ENCODE measurements at places on chromosomes 7 and 10.

DNA sequence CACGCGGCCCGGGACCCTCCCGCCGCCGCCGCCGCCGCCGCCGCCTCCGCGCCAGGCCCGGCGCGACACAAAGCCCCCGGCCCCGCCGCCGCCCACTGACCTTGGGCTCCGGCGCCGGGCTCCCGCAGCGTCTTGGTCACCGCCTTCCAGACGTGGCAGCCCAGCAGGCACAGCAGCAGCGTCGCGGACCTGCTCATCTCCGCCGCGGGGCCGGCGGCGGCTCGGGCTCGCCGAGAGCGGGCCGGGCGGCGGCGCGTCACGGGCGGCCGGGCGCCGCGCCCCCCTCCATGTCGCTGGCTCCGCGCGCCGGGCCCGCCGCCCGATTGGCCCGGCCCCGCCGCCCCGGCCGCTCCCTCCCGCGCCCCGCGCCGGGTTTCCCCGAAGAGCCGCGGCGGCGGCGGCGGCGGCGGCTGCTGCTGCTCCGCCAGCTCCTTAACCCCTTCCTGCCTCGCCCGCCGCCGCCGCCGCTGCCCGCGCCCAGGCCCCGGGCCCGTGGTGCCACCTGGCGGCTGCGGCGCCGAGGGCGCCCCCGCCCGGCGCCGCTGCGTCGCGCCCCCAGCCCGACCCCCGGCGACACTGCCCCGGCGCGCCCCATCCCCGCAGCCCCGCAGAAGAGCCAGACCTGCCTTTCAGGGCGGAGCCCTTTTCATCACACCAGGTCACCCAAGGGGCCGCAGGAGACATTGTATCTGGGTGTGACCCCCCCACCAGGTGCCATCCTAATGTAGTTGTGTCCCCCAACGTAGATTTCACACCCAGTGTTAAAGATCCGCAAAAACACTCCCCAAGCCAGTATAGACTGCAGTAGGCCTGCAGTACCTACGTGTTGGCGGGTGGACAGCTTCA, at the start of gene FAM171A1:
FAM171A1 (minus strand) TSS at position 434 of the 846 bp plus-strand sequence; CDS start at position 197, 237 bp downstream.
- peak; percentile 15 for DNase-seq

- no peak for DNase-seq
Measured at GRCh38 chr10:119250641-119251314, 43.4 kb downstream of the GRK5 start.

GRCh38 chr10:103458720-103459119, at the start of gene CALHM1:
Gene CALHM1, minus strand, starts transcription at chr10:103458900. Its CDS starts 149 bp downstream, at chr10:103458751.
- DNase-seq: no peak

DNA sequence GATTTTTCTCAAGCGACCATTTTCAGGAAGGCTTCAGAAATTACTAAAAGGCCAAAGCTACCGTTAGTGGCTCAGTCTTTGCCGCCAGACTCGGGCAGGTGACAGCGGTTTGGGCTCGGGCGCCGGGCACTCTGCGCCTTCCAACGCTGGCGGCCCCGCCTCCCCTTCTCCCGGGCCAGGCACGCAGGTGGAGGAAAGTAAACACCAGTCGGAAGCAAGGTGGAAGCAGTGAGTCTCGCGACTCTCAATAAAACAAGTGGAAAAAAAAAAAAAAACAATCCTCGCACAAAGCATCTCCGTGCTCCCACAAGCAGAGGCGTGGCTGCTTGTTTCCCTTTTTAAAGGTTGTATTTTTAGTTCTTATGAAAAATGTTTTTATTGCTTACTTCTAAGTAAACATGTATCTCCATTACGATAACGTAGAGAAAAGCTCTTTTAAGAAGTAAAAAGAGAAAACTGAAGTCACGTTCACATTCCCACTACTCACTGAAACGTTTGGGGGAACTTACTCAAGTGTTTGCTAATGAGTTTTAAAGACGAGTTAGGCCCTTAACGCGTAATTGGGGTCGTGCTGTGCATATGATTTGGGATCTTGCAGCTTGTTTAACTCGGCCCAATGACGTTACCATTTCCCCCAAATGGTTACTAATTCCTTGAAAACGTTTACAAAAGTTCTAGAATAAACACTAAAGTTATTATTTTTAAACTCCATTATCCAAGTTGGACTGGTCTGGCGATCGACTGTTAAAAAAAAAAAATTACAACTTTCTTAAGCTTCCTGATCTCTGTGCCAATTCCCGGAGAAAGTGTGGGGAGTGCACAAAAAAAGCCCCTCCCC, 864 bp downstream of the CDCA7L start:
- DNase-seq: peak; percentile 71

- peak; percentile 72 for DNase-seq
Measured at GRCh38 chr10:97542169-97543024, 30.2 kb upstream of the ANKRD2 start.

DNA sequence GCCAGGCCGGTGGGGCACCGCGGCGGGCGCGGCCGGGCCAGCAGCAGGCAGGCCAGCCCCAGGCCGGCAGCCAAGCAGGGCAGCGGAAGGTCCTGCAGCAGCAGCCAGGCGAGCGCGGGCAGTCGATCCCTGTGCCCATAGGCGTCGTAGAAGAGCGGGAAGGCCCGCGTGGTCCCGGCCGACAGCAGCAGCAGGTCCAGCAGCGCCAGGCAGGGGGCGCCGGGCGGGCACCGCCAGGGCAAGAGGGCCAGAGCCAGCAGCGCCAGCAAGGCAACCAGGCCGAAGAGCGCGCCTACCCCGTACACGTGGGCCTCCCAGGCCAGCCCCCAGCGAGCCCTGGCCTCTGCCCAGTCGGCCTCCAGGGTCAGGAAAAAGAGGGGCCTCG, 8.4 kb upstream of the RBM28 start:
- DNase-seq: no peak

DNA sequence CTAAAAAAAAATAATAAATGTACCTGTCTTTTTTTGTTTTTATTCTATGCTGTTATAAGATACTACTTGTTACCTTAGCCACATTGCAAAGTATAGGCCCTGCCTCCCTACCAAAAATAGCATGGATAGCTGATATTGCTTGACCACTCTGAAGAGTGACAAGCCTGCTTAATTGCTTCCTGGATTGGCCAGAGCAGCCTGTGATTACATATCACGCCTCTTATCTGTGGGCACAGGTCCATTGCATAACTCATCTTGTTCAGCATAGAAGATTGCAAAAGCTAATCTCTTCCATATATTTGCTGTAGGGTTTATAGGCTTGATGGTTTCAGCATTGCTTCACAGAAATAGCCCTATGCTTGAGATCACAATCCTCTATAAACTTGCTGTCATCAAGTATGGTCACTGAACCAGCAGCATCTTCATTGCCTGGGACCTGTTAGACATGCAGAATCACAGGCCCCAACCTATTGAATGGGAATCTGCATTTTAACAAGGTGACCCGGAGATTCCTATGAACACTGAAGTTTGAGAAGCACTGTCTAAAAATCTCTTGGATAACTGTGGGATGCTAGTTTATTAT, 280.8 kb upstream of the CDC14C start:
- no peak for DNase-seq

GRCh38 chr7:96596120-96596826, 113.4 kb downstream of the SEM1 start:
- peak; percentile 7 for DNase-seq

GRCh38 chr7:37901236-37901827, 15.3 kb downstream of the SFRP4 start:
- peak; percentile 75 for DNase-seq

DNA sequence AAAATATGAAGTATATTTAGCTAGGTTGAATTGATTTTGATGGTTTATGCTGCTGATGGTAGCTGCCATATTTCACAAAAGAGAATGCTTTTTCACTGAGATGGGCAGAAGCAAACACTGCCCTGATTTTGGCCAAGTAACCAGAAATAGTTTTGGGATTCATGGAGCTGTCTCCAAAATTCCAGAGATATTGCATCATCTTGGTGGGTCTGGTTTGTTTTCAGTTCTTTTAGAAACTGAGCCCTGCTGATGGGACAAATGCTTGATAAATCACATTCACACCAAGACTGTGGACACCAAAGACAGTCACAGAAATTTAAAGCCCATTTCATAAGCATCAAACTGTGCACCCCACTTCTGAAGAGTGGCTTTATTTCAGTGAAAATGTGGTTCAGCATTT, 140.5 kb downstream of the BICC1 start:
- no peak for DNase-seq

DNA sequence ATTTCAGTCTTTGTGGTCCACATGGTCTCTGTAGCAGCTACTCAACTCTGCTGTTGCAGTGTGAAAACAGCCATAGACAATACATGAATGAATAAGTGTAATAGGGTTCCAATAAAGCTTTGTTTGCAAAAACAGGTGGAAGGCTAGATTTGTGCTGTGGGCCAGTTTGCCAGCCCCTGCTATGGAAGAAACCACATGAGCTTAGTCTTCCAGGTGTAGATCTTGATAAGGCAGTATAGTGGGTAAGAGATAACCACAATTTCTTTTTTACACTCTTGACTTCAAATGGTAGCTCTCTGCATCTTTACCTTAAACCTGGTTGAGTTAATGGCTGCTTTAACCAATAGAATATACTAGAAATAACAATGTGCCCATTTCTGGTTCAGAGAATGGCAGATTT, 135.0 kb upstream of the PALS2 start:
- DNase-seq: no peak

DNA sequence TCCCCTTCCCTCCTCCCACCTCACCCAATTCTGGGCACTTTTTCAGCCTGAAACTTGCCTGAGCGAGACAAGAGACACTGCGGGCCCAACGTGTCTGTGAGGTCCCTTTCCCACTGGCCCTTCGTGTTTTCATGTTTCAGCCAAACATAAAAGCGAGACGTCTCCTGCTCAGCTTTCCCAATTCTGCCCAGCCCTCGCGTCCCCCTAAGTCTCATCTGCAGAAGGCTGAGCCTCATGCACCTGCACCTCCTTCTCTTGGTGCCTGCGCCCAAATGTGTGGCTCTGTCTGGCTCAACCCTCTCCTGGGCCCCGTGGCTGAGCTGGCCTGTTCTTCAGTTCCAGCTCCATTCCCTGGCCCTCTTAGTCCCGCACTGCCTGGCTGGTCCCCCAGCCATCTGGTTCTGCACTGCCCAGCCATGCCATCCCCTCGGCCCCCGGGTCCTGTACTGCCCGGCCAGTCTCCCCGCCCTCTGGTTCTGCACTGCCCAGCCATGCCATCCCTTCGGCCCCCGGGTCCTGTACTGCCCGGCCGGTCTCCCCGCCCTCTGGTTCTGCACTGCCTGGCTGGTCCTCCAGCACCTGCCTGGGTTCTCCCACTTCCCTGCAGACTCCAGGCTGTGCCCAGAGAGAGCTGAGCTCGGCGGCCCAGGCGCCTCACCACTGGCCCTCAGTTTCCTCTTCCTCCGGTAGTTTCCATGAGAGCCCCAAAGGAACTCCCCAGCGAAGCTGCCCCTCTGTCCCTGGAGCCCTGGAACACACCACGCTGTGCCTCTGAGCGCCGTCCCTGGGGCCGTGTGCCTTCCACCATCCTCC, 224.1 kb downstream of the DNAJB6 start:
- DNase-seq: no peak

- no peak for DNase-seq
Measured at GRCh38 chr10:73643362-73643761, 2.1 kb upstream of the MYOZ1 start.

DNA sequence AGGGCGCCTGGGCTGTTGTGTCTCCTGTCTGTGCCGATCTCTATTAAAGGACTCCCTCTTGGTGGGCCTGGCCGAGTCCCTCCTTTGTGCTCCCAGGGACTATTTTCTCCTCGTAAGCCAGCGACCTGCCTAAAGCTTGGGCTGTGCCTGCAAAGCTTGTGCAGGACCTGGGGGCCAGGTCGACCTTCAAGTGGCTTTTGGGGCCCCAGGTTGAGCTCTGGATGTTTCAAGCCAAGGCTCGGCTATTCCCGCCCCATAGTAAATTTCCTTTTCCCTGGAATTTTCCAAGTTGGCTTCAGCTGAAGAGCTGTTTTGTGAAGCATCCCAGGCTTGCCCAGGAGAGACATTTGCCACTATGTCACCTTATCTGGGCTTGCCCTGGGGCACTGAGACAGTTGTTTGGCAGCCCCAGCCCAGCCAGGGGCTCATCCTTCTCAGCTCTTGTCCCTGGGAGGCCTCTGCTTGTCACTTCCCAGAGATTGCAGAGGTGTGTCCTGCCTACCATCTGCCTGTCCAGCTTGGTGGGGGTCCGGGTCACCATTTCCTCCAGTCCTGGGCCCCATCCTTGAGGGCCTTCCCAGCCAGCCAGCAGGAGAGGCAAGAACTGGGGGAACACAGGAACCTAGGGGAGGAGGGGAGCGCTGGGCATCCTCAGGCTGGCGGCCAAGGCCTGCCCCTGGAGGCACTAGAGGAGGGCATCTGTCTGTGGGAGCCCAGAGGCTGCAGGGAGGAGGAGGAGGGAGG, 20.2 kb downstream of the ZMIZ2 start:
- no peak for DNase-seq

DNA sequence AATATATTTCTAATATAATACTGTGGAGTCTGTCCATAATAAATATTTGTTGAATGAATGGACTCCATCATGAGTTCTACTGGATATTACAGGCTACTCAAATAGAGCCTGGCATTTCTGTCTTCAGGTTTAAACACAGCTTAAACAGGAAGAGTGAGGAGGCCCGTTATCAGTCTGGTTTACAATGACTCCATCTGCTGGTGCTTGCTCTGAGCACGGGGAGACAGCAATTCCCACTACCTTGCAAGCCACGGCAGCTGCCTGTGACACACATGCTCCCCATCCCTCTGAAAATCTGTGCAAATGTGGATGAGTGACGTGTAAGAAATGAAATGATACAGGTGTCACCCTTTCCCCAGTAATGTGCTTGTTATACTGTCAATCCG, 293.5 kb upstream of the IMMP2L start:
- DNase-seq: peak; percentile 63

GRCh38 chr7:22485189-22485588, 14.8 kb downstream of the STEAP1B start:
- DNase-seq: no peak

GRCh38 chr10:64312876-64313275, 791.7 kb downstream of the REEP3 start:
- no peak for DNase-seq

- DNase-seq: no peak
Measured at GRCh38 chr10:48465860-48466521, 138.9 kb downstream of the ARHGAP22 start.

GRCh38 chr10:128008521-128009250, 101.8 kb downstream of the PTPRE start:
- DNase-seq: no peak

- no peak for DNase-seq
Measured at GRCh38 chr10:66228887-66229286, 696.9 kb upstream of the LRRTM3 start.

DNA sequence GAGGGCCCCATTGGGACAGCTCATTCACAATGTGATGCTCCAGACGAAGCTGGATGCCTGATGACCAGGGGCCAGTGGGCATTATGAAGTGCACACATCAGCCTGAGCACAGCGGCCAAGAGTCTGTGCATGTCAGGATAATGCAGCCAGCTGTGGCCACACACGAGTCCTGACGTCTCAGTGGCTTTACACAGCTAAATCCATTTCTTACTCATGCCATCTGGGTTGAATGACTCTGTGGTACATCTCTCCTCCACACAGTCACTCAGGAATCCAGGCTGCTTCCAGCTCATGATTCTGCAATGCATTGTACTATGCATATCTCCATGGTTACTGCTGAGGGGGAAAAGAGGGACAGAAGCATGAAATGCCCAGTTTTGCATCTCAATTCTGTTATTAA, 123.6 kb downstream of the PRLHR start:
- DNase-seq: no peak
